Cortex of kidney (tissue), 1 donor: ENCODE measurements at places on chromosomes 12 and 14.

DNA sequence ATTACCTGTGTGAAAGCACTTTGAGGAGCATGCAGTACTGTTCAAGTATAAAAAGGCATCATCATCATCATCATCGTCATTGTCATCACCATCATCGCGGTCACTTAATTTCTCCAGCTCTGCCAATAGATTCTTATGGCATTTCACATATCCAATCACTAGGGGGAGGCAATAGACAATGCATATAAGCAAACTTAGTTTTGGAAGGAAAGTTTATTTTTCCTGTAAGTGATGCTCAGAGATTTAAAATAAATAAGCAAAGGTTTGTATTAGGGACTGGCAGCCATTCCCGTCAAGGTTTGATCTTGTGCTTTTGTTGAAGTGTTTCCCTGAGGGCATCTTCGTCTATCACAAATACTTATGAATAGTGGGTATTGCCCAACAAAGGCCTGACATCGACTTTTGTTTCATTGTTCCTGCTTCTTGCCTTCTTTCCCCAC, 127.4 kb downstream of the KTN1 start:
- DNase-seq = no peak

DNA sequence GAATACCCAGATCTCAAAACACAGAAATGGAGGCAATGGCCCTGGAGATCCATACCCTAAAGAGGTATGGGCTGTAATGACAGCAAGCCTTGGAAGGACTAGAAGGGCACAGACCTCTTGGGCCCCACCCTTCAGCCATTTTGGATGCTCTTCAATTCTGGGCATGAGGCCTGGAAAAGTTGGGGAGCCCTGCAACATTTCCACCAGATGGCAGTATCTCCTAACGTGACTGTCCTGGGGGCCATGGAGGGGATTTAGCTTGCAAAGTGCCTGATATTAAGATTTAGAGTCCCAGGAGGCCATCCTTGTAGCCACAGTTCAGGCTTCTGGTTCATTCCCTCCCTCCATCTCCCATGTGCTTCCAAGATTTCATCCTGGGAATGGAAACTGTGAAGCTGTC, 30.2 kb downstream of the KCNA5 start:
- DNase-seq = no peak

DNA sequence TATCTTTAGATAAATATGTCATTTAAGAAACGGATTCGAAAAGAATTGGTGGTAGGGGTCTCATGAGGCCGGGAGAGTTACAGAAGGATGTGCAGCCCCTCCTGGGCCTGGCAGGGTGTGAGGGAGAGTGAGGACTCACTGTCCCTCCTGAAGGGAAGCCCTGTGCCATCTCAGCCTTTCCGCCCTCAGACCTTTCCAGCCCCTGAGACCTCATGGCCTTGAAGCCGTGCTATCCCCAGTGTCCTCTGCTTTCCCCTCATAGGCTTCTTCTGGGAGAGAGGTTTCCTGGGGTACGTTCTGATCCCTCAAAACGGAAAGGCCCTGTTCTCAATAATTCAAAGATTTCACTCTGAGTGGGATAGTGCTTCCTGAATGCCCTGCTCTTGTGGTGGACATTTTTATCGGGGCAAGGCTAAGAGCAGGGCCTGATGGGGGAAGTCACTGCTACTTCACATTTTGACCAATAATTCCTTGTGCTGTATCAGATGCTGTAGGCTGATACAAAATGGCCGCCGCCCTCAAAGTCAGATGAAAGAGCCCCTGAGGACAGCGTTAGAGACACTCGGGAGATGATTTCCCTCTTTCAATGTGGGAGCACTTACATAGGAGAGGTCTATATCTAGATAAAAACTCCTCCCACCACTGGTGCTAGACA, 1.3 kb downstream of the CD4 start:
- no peak for DNase-seq

- no peak for DNase-seq
Observed at GRCh38 chr12:77218278-77218677, 152.9 kb upstream of the E2F7 start.

- DNase-seq = no peak
Observed at GRCh38 chr12:19527866-19528265, 88.6 kb downstream of the AEBP2 start.

DNA sequence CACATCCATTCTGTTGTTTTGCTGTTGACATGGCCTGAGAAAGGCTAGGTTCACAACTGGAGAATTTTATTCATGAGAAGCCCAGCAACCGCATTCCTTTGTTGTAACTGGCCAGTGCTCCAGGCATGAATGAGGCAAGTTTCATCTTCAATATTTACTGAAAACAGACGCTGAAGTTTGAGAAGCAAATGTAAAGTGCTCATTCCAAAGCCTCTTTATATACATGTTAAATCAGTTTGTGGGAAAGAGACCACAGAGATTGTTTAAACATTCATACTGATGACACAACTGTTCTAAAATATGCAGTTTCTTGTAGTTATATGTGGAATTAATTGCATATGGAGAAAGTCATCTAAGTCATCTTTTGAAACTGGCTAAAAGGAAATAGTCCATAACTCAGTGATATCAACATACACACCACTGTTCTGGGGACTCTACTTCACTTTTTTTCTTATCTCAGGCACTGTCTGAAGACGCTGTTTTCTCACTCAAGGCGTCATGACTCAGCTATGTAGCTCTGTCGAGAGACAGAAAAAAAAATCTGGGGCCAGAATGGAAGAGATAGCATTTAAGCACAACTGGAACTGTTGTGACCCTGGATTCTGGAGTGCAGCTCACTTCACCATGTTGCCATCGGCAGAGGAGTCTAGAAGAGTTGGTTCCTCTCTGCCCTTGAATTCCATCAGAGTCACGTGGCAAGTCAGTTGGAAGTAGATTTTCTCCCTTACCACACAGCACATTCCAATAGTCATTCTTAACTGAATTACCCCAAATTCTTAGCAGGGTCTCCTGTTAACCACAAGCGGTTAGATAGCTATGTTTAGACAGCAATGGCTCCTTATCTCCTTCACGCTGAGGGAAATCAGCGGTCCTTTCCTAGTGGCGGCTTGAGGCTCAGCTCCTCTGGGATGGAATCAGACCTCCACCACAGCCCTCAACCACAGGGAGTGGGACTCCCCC, 258.4 kb upstream of the HMGA2 start:
- DNase-seq = no peak

DNA sequence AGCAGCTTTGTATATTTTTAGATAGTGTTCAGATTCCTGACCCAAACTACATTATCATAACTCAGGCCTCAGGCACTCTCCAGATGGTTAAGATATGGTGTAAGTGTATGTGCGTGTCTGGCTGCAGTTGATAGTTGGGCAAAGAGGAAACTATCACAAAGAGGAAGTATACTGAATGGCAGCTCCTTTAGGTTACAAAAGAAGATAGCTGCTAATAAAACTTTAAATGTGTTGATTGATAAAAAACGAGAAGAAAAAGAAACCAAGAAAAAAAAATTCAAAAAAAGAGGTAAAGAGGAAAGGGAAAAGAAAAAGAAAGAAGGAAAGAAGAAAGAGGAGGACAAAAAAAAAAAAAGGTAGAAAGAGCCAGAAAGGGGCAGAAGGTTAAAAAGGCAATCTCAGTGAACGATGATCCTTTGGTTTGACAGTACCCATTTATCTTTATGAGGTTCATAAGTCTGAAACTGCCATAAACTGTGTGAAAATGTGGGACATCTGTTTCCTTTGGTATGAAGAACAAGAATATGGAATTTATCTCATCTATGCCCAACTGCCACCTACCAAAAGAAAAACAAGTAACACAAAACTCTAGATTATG, 42.2 kb downstream of the TAOK3 start:
- no peak for DNase-seq

- no peak for DNase-seq
Observed at GRCh38 chr14:50116966-50117365, 594 bp upstream of the VCPKMT start.

- no peak for DNase-seq
Observed at GRCh38 chr12:11987901-11988300, 82.8 kb upstream of the BCL2L14 start.

DNA sequence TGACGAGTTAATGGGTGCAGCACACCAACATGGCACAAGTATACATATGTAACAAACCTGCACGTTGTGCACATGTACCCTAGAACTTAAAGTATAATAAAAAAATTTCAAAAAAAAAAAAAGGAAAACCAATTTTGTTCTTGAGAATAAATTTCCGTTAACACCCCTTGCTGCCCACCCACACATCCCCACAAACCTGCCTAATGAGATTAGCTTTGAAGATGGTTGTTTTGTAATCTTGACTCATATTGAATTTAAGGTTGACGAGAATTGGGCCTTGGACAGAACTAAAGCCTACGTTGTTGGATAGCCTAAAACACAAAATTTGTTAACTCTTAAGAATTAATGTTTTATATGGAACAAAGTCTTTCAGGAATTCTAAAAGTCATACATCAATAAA, 52.9 kb downstream of the SYT1 start:
- no peak for DNase-seq

DNA sequence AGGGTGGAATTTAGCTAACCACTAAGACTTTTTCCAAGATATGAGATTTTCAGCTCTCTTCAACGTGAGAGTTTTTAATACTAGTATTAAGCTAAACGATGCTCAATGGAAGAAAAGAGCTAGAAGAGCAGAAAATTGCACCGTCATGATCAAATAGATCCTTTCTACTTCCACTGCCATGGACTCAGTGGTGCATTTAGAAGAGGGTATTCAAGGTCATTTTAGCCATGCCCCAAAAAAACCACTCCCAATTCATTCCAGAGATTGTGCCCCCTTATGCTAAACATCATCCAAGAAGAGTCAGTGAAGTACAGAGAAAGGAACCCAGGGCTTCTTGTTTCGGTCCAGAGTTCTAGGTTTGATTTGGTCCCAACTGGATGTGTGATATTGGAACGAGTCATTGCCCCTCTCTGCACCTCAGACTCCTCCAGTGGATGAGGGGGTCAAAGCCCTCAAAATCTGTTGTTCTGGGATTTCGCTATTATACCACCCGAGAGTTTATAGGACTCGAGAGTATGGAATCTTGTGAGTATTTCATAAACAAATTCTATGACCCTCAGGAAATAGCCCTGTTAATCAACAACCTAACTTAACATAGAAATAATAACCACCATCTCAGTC, 55.2 kb downstream of the DAD1 start:
- DNase-seq = no peak

DNA sequence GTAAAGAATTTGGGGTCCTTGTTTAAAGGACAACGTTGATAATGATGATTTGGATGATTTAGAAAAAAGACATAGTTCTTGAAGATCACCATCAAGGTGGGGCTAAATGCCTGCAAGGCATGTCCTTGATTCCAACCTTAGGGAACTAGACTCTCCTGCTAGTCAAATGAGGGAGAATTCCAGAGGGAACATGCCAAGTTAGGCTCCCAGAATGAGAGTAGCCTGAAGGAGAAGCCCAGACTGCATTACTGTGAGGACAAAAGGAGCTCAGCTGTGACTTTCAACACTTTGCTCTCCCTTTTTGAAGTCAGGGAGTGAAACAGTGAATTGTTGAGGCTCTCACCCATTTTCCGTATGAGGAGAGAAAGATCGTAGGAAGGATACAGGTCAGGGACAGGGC, 95.2 kb upstream of the TBX3 start:
- DNase-seq = no peak

DNA sequence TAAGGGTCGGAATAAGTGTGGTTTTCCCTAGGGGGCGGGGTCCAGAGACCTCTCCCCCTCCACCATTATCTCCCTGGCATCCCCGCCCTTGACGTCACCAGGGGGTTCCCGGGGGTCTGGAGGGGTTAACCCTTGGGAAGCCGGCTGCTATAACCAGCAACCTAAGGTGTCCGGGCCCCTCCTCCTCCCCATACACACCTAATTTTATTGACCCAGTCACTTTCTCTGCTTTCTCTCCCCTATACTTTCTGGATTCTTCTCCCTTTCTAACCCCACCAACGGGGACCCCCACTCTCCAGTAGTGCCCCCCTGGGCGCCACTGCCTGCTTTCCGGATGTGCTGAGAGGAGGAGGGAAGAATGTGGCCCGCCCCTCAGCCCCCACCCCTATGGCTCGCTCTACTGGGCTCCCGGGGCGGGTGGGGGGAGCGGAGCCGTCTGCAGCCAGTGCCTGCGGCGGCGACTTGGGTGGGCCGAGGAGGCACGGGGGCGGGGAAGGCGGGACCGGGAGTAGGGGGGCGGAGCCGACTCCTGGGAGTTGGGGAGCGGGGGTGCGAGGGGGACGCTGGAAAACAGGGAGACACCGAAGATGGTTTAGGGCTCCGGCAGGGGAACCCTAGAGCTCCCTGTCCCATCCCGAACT, 1.8 kb downstream of the GLI1 start:
- DNase-seq = no peak

DNA sequence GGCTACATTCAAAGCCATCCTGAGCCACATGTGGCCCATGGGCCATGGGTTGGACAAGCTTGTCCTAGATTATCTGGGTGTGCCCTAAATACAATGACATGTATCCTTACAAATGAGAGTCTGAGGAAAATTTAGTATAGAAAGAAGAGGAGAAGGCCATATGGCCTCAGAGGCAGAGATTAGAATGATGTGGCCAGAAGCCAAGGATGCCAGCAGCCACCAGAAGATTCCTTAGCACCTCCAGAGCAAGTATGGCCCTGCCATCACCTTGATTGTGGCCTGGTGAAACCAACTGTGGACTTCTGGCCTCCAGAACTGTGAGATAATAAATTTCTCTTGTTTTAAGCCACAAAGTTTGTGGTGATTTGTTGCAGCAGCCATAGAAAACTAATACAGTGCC, 436.9 kb downstream of the RGS6 start:
- no peak for DNase-seq

DNA sequence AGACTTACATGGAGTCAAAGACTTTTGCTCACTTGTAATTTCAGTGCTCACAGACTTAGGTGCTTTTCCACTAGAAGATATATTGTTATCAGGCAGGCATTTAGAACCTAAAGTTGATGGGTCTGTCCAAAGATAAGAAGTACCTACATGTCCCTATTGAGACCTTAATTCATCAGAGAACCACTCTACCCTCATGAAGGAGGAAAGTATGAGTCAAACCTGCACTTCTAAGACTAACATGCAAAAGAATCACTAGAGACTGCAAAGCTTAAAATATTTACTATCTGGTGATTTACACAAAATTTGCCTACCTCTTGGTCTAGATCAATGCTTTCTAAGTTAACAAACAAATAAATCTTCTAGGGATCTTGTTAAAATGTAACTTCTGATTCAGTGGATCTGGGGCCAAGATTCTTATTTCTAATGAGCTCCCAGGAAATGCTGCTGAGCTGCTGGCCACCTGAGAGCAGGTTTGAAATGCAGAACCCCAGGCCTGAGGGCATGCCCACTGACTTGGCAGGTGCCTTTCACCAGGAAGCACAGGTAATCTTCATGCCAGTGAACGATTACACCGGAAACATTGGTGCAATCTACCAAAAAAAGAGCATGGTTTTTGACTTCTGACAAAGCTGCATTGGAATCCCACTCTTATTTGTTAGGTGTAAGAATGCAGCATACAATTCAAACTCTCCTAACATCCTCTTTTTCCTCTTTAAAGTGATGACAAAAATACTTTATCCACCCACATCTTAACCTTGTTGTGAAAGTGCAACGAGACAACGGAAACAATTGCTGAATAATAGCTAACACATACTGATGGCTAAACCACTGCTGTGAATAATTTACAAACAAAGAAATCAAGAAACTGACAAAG, 214.2 kb downstream of the ADAMTS20 start:
- DNase-seq = no peak
